ENCODE measurements at places on chromosomes 12 and 14.
A peak's percentile ranks its signal among the peaks of the same experiment; 100 is the strongest.

DNA sequence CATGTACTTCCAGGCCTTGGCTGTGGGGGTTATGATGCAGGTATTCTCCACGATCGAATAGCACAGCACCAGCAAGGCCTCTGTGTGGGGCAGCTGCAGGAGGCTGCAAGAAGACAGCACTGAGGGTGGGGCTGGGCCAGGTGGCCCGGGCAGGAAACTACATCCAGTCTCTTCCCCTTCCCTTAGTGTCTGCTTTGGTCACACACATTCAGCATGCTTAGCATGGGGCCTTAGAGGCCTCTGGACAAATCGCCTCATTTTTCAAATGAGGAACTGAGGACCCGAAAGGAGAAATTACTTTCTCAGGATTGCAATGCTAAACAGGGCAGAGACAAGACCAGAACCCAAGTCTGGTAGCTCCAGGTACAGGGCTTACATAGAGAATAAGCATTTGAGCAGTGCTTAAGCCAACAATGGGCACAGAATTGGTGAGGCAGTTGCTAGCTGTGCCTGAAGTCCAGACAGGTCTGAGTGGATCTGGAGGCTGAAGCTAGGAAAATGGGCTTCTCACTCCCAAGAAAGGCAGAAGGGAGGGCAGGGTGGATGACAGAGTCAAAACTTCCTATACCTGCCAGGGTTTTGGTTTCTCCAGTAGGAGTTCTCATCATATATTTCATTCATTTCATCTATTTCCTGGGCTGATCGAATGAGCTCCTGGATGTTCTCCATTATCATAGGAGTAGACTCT lies 3.5 kb downstream of the ACRBP start:
- peak; percentile 36 for DNase-seq

GRCh38 chr14:55819610-55820304 lies 239.8 kb downstream of the KTN1 start:
- DNase-seq = no peak

DNA sequence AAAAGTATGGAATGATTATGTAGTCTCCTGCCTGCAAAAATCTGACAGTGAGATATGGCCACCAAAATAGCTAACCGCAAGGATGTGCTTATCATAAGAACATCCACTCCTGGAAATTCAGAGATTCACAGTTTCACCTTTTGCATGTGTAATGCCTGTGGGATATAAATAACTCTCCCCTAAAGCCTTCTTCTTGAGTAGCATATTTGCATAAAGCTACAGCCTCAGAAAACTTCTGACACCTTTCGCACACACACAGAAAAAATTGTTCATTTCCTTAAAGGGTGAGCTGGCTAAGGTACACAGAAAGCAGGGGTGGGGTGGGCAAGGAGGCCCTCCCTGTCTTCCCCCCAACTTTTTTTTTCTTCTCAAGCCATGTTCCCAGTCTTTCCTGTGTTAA lies 3.1 kb upstream of the IGF1 start:
- peak; percentile 6 for DNase-seq

GRCh38 chr14:68446243-68447040 lies 346.4 kb downstream of the ZFP36L1 start:
- DNase-seq = no peak

GRCh38 chr14:95674613-95675012 lies 11.6 kb upstream of the TCL1B start:
- DNase-seq = no peak

DNA sequence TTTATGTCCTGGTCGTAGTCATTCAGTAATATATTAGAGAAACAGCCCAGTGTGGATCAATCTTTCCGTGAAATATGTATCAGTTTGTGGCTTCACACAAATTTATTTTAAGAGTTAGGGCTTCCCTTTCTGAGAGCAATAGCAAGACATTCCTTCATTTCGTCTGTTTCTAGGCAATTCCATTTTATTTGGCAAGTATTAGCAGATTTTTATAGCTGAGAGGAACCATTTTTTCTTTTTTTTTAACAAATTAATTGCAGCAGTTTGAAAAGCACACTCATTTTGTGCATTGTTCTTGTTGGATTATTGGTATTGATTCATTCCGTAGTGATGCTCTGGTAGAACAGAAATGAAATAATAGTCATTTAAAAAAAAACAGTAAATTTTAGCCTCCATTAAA lies 132.9 kb downstream of the SRGAP1 start:
- DNase-seq = no peak

GRCh38 chr14:64944041-64944440 lies 1.5 kb upstream of the GPX2 start:
- no peak for DNase-seq

DNA sequence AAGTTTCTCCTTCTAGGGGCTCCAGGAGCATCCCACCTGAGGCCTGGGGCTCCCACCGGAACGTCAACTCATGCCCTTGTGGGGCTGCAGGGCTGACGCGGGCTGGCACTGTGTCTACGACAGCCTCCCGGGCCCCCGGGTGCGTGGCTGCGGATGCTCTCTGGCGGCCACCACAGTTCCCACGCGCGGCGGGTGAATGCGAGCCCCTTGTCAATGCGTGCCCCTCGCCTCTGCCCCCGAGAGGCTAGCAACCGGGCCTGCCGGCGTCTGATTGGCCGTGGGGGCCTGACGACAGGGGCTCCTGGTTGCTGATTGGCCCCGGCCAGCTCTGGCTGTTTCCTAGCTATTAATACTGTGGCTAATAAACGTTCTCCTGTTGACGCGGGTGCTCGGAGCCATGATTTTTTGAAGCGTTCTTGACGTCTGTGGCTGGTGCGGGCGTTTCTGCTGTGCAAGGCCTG lies 1.8 kb upstream of the MEG3 start:
- peak; percentile 79 for DNase-seq

GRCh38 chr12:63354969-63355368 lies 204.0 kb upstream of the AVPR1A start:
- DNase-seq = no peak

GRCh38 chr14:37251775-37252174 lies 54.0 kb downstream of the MIPOL1 start:
- no peak for DNase-seq

DNA sequence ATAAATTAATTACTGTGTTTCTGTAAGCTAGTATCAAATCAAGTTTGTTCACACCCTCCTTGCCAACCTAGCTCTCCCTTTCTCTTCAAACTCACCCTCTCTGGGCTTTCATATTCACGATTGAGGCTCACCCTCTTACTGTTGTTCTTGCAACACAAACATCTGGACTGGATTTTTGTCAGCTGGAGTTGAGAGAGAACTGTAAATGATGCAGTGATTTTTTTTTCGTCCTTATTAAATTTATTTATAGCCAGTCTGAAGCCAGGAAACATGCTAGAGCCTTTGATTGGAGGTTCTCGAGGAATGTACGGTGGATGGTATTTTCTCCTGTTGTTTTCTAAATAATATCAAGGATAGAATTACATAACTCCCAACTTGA lies 485.1 kb downstream of the ZFP36L1 start:
- DNase-seq = no peak

GRCh38 chr12:3885277-3886094 lies 12.3 kb upstream of the PARP11 start:
- DNase-seq = no peak

DNA sequence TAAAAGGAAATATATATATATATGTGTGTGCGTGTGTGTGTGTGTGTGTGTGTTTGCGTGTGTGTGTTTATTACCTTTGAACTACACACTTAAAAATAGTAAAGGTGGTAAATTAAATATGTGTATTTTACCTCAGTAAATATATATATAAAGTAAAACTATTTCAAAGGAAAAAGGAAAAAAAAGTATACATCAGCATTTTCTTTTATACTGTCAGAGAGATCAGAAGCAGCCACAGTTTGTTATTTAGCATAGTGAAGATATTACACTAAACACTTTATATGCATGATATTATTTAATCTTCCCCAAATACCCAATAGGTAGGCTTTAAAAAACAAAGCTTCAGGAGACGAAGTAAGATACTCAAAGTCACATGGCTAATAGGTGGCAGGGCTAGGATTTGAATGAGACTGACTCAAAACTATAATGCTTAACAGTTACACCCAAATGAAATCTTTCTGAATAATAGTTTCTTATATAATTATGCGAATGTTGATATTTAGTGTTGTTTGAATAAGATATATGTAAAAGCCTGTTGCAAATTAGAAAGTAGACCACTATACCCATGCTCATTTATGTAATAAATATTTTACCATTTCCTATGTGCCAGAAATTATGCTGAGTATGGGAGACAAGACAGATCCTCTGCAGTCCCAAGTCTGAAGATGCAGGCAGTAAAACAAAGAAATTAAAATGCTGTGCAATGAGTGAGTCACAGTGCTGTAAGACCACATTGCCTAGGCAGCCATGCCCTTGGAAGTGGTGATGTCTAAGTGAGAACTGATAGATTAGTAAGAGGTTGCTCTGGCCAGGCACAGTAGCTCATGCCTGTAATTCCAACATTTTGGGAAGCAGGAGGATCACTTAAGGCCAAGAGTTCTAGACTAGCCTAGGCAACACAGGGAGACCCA lies 66.1 kb downstream of the PDZRN4 start:
- no peak for DNase-seq

GRCh38 chr12:69108037-69108436 lies 131.3 kb upstream of the CPSF6 start:
- no peak for DNase-seq

- peak; percentile 63 for DNase-seq
Measured at GRCh38 chr14:21014761-21015190, 10.1 kb downstream of the NDRG2 start.

- no peak for DNase-seq
Measured at GRCh38 chr14:89697281-89698060, 257.1 kb downstream of the EFCAB11 start.

- no peak for DNase-seq
Measured at GRCh38 chr12:79053394-79053793, 188.8 kb downstream of the SYT1 start.

GRCh38 chr14:59251811-59252771 lies 63.6 kb downstream of the DAAM1 start:
- DNase-seq = no peak

GRCh38 chr12:104502217-104502616 lies 45.5 kb downstream of the CHST11 start:
- no peak for DNase-seq

DNA sequence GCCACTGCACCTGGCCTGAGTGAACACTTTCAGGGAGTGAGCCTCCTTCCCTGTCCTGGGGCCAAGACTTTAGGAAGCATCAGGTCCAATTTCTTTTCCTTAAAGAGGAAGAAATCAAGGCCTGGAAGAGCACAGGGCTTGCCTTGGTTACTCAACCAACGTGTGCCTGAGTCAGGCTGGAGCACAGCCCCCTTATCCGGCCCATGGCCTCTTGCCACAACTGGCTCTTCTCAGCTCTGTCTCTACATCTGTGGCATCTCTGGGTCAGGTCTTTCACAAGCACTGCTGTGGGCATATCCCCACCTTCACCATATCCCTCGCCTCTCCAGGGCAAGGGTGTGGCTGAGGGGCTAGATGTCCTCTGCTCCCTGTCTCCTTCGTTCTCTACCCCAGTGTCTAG lies 6.8 kb downstream of the MYH6 start:
- DNase-seq = no peak

GRCh38 chr14:76763096-76764041 lies 2.1 kb downstream of the VASH1 start:
- DNase-seq = no peak

- no peak for DNase-seq
Measured at GRCh38 chr14:72545411-72546311, 348.2 kb downstream of the DPF3 start.

GRCh38 chr14:32329146-32329545 lies at the start of gene AKAP6:
Gene AKAP6, plus strand, starts transcription at chr14:32329298. Its CDS starts 104,196 bp downstream, at chr14:32433494.
- no peak for DNase-seq

- DNase-seq = no peak
Measured at GRCh38 chr14:51604073-51604472, 47.6 kb upstream of the FRMD6 start.

GRCh38 chr14:98163873-98164272 lies 1108.1 kb downstream of the BCL11B start:
- no peak for DNase-seq

GRCh38 chr12:11486623-11487444 lies 91.5 kb upstream of the PRB2 start:
- DNase-seq = peak; percentile 77

DNA sequence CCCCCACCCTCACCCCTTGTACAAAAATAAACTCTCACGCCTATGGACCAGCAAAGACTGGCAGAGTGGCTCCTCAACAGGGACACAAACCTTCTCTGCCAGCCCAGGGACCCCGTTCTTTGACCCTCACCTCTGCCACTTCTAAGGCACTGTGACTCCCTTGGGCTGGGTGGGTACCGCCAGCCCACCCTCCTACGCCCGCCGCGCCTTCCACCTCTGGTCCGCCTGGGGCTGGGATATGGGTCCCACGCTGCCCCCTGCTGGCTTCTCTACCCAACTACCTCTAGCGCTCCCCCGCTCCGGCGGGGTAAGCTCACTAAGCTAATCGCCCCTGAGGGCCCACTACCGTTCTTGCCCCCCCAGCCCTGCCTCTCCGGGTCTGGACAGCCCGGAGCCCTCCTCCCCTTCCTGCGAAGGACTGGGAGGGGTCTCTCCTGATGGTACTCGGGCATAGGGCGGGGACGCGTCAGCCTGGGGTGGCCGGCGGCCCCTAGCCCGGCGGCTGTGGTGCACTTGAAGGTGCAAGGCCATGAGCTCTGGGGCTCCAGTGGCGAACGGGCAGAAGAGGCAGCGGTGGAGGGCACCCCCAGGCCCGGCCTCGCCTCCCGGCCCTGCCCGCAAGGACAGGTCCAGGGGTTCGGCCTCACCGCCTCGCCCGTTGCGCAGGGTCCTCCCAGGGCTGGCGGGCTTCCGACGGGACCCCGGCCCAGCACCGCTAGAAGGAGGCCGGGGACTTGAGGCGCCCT lies 8.1 kb downstream of the ZNF219 start:
- no peak for DNase-seq

- DNase-seq = no peak
Measured at GRCh38 chr12:30142301-30142700, 358.6 kb upstream of the TMTC1 start.

DNA sequence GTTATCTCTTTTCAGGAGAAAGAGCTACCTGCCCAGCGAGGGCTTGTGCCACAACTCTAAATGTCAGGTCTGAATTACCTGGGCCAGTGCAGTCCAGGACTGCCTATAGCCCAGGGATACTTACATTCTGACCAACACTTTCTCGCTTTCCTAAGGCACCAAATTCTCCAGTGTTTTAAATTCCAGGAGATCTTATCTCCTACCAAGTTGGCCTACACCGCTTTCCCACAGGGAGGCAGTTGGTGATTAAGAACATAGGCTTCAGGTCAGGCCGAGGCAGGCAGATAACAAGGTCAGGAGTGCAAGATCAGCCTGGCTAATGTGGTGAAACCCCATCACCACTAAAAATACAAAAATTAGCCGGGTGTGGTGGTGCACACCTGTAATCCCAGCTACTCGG lies 41.1 kb downstream of the RPS29 start:
- no peak for DNase-seq
